IPS DF 6.9 (cell line): ENCODE measurements at places on chromosomes 7 and 10.
A peak's percentile ranks its signal among the peaks of the same experiment; 100 is the strongest.

- DNase-seq = no peak
These were observed 7.5 kb downstream of the ZNF282 start for GRCh38 chr7:149202831-149203231.

- no peak for DNase-seq
These were observed 33.7 kb upstream of the PTF1A start for GRCh38 chr10:23158370-23158769.

GRCh38 chr7:3154881-3155494, 111.3 kb upstream of the CARD11 start:
- peak; percentile 25 for DNase-seq

- DNase-seq = no peak
These were observed 3.6 kb downstream of the ARL3 start for GRCh38 chr10:102710609-102711008.

GRCh38 chr7:151125470-151125845, 39.2 kb downstream of the AGAP3 start:
- no peak for DNase-seq

- no peak for DNase-seq
These were observed 166.0 kb upstream of the EEPD1 start for GRCh38 chr7:35987016-35987415.

DNA sequence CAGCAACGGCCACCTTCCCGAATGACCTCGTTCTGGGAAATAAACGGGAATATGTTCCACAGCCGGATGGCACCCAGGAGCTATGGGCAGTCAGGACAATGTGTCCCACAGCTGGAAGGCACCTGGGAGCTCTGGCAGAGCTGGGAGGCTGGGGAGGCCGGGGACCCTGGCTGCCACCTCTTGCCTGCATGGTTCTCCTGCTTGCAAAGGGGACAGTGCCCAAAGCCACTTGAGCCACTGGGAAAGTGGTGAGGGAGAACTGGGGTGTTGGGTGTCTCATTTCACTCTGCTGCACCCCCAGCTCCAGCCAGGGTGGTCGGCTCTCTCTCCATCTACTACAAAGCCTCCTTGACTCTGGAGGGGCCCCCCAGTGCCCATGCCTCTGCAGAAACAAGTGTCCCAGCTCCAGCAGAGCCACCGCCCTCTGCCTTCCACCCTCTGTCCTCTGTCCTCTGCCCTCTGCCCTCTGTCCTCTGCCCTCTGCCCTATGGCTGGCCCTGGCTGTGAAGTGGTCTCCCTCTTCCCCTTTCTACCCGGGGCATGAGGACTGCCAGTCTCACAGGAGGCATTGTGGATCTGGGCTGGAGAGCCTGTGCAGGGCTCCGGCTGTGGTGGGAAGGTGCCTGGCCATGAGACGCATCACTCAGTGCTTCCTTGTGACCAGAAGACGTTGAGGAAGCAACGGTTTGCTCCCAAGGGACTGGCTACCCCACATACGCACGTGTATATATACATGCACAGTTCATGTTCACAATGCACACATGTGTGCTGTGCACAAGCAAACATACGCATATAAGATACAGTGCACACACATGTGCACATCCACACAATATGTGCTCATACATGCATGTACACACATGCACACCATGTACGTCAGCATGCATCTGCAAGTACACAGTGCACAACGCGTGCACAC, 21.5 kb upstream of the INPP5A start:
- DNase-seq = no peak

DNA sequence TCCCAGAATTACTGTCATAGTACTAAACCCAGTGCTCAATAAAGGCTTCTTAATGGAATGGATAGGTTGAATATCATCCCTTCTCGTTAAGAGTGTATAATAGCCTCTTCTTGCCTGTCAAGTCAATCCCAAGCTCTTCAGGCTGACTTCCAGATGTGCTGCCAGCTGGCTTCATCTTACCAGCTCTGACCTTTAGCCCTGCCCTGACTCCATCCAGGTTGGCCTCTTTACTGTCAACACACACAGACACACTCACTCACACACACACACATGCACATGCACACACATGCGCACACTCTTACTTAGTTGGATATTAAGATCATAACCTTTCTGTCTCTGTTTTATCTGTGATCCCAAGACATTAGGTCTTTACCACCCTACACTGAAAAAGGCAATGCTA, 49.1 kb downstream of the ASB4 start:
- no peak for DNase-seq

- DNase-seq = no peak
These were observed 8.2 kb upstream of the BLVRA start for GRCh38 chr7:43750016-43750887.

DNA sequence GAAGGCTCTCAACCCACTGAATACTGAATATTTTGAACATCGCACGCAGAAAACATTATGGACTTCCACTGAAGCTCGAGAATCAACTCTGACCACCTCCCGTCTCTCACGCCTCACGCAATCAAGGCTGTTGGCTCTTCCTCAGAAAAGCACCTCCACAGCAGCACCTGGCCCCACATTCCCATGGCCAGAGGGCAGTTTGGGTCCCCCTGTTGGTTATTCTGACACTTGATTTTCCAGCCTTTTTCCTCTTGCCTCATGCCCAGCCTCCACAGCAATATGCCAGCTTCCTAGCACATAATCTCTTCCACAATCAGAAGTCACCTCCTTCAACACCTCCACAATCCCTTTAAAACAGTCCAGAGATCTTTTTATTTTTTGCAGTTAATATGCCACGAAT, 55.9 kb downstream of the SVOPL start:
- no peak for DNase-seq

- no peak for DNase-seq
These were observed 11.0 kb downstream of the ZNF862 start for GRCh38 chr7:149849174-149849573.

- DNase-seq = no peak
These were observed 29.0 kb upstream of the EBLN1 start for GRCh38 chr10:22246680-22247391.

- DNase-seq = no peak
These were observed 655.9 kb downstream of the SDK1 start for GRCh38 chr7:3956949-3957348.

DNA sequence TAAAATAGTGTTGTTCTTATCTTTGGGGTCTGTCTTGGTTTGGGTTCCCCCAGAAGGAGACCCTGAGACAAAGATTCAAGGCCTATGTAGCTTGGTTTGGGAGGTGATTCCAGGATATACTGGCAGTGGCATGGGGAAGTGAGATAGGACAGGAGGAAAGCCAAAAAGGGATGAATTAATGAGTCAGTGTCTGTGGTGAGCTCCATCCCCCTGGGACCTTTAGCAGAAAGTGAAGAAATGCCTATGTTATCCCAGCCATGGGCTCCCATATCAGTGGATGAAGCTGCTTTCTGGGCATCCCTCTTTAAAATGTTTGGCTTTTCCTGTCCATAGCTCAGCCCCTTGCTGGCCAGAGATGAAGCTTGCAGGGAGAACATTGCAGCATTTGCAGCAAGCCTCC, 217.0 kb upstream of the CTBP2 start:
- no peak for DNase-seq
